ENCODE measurements at places on chromosomes 11 and 22.

DNA sequence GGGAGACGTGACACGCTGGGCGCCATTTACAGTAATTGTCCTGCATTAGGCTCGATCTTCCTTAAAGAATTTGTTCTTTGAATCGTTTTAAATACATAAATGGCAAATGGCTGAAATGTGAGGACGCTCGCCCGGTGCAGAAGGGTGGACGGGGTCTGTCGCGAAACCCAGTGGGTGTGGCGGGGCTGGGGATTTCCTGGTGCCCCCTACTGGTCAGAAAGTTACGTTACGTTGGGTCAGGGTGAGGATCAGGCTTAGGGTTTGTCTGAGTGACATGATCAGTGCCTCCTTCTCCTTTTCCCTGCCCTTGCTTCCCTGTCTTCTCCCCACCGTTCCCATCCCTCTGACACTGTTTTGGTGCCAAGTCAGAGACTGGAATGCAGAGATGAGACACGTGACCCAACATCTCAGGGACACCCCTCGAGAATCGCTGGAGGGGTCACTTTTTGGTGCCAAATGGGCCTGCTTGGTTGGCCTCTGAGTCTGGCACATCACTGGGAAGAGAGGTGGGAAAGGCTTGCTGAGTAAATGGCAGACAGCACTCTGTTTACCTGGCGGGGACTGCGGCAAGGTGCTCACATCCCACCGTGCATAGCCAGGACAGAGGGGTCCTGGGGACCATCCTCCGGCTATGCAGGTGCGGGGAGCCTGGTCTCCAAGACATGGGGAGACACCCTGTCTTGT is 1107.6 kb downstream of the BRD1 start:
- no peak for DNase-seq

- DNase-seq, result no peak
These were observed 5.3 kb upstream of the JAML start for GRCh38 chr11:118230088-118230487.

DNA sequence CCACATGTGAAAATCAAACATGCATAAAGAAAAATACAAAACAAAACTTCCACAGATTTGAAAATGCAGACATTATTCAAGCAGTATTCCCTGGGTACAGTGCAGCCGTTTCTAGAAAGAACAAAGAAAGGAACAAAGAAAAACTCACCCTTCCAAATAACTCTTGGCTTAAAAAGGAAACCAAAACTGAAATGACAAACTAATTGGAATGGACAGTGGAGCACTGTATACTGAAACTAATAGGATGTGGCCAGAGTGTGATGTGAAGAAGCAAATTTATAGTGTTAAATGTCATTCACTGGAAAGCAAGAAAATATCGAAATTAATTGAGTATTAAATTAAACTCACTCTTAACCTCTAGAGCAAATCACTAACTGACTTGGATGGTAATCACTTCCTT is 55.4 kb downstream of the QSER1 start:
- no peak for DNase-seq

DNA sequence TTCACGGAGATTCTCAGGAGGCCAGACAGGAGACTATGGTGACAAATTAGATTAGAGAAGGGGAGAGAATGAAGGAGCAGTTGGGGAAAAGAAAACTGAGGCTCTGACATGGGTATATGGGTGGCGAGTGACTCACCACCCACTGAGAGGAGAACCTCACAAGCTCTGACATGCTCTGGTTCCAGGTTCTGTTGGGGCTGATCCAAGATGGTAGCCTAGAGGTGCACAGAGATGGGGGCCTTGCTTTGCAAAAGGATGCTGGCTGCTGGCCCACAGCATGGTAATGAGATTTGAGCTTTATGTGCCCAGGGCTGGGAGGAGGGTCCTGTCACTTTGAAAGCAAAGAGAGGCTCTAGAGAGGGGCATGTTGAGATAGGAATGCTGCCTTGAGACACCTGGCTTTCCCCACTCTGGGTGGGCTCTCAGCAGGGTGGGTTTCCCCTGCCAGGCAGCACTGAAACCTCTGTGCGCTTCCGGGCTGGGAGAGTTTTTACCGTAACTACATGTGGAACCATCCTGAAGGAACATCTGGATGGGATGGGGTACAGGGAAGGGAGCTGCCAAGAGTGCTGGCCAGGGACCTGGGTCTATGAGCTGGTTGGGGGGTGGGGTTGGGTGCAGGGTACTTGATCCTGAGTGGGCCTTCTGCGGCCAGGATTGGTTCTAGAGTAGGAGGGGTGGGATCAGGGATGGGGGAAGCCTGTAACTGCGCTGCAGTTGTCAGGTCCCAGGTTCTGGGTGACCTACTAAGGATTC is 1.2 kb upstream of the GRK2 start:
- no peak for DNase-seq

DNA sequence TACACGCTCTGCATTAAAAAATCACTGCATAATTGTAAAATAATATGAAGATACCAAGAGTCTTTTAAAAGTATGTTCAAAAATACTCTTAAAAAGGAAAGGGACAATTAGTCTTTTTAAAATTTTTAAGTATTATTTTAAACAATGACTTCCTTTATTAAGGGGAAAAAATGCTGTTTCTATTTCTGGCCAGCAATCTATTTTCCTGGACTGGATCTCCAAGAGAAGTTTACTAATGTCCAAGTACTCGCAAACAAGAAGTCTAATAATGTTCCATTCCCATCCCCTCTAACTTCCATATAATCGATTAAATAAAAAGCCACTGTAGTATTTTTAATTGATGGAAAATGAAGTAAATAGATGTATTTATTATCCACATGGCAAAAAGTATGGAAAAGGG is 123.7 kb downstream of the MPPED2 start:
- DNase-seq, result no peak

Data from suprapubic skin (tissue), 4 donors.